ENCODE measurements at places on chromosomes 11 and 22. TPM values are rescaled to one million over a fixed set of nuclear protein-coding genes. Genes with fewer than 3 reads are reported as not detected.

The OSM gene
- 26.1 TPM for total RNA-seq

The SCN4B gene
- not detected for total RNA-seq

The TAGLN gene
- 9.8 TPM for total RNA-seq

The ZPR1 gene
- total RNA-seq, result 132 TPM

The TMEM151A gene
- total RNA-seq, result 0.19 TPM

The OR5AR1 gene
- not detected for total RNA-seq

The DMC1 gene
- total RNA-seq, result not detected

Measured in CD8-positive, alpha-beta T cell (primary cell).